ENCODE measurements at places on chromosomes 11 and 22.

GRCh38 chr11:94449437-94449836 is 44.2 kb downstream of the MRE11 start:
- no peak for DNase-seq

GRCh38 chr11:84800755-84801346 is 826.3 kb downstream of the DLG2 start:
- no peak for DNase-seq

DNA sequence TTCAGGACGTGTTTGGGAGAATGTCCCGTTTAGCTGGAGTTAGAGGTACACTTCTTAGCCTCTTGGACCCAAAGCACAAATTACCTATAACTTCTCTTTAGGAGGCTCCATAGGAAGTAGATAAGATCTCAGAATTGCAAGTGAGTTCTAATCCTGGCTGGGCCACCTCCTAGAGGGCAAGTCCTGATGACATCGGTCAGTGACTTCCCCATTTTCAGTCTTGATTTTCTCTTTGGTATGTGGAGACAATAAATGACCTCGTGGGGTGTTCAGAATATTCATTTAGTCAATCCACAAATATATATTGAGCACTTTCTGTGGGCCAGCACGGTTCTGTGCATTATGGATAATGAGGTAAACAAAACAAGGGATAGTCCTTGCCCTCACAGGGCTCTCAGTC is 208.6 kb downstream of the CWF19L2 start:
- DNase-seq, result no peak

- DNase-seq, result no peak
Observed at GRCh38 chr11:69123593-69124545, 31.9 kb upstream of the SMIM38 start.

DNA sequence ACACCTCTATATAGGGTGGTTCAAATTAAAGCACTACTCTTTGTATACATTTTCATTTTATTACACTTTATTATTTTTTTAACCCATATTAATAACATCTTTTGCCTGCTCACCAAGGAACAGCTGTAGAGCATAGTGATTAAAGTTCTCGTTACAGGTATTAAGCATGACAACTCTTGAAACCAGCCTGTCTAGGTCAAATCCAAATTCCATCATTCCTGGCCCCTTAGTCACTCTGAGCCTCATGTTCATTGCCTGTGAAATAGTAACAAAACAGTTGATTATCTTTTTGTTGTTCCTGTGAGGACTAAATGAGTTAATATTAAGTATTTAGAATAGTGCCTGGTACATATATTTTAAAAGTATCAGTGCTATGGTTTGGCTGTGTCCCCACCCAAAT is 334.5 kb downstream of the RAB38 start:
- no peak for DNase-seq

DNA sequence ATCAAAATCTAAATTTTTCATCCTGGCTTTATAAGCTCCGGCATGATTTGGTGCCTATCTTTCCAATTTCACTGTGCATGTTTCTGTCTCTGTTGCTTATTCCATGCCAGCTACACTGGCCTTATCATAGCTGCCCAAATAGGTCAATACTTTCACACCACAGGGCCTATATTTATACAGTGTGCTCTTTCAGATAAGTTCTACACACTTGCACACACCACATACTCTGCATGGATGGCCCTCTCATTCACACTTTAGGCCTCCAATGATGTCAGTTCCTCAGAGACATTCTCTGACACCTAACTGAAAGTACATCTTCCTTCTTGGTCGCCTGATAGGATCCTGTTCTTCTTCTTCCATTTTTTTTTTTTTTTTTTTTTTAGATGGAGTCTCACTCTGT is 7.0 kb downstream of the ALG8 start:
- no peak for DNase-seq

DNA sequence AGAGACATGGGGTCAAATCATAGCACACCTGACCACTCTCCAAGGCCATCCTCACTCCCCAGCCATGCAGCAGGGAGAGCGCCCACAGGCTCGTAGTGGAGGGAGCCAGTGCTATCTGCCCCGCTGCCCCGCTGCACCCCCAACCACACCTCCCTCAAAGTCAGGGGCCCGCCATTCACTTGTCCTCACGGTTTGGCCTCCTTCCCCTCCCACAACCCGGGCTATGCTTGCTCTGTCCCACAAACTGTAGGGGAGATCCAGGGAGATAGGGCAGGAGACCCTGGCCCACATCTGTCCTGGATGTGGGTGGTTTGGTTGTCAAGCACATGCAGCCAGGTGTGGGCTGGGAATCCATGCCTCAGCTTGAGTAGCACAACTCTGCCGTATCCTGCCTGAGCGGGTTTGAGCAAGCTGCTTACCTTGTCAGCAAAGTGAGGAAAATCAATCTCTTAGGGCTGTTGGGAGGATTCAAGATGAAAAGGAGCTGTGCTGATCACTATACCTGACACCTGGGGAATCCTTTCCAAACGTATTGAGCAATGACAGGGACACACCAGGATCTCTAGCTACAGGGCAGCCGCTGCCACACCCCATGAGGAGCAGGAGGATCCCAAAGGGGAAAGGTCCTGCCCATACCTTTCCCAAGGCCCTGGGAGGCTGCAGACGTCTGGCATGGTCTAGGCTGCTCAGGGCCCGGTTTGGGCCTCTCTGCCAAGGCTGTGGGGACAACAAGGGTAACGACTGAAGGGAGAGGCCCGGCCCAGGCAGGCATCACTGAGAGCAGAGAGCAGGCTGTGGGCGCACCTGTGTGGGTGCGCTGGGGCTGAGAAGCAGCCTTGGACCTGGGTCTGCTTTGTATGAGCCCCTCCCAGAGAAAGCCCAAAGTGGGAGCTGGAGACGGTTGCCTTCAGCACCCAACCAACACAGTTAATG is 23.3 kb downstream of the KCNJ5 start:
- DNase-seq, result no peak

- no peak for DNase-seq
Observed at GRCh38 chr11:110795112-110795624, 82.9 kb upstream of the ARHGAP20 start.

- no peak for DNase-seq
Observed at GRCh38 chr11:118434553-118435289, 1.6 kb upstream of the KMT2A start.
